Activated T-helper 17 cell treated with anti-CD3 and anti-CD28 coated beads, Interleukin-2, amount 50 U/mL, for 72 hours (primary cell): ENCODE measurements at places on chromosomes 1 and 21.

DNA sequence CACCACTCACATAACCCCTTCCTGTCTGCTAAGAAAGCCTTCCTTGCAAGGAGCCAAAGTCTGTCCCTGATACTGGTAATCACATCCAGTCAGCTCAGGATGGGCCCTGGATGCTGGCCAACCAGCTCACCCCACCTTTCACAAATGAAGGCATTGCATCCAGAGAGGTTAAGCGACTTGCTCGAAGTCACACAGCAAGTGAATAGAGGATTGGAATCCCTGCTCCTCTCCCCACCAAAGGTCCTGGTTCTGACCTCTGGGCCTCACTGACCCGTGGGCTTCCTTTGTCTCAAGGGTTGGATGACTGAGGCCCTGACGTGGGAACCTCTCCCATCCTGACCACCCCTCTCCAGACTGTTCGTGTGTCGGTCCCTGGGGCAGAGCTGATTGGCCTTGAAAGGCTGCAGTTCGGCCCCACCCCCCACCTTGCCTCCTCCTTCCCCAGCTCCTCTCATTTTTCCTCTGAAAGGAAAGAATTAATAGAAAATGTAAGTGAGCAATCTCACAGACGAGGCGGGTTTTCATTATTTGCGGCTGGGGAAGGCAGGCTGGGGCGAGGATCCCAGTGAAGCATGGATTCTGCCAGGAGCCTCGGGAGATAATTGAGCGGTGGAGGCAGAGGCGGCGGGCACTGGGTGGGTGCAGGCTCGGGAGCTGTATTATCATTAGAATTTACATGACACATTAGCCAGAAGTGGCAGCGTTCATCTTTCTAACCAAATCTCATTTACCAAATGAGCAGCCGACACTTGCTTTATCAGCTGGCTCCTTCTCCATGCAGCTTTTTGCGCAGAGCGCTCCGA lies 101.5 kb upstream of the CSF3R start:
- no peak for ATAC-seq

- no peak for ATAC-seq
These were observed 3.0 kb upstream of the AHCTF1 start for GRCh38 chr1:246934765-246935164.

DNA sequence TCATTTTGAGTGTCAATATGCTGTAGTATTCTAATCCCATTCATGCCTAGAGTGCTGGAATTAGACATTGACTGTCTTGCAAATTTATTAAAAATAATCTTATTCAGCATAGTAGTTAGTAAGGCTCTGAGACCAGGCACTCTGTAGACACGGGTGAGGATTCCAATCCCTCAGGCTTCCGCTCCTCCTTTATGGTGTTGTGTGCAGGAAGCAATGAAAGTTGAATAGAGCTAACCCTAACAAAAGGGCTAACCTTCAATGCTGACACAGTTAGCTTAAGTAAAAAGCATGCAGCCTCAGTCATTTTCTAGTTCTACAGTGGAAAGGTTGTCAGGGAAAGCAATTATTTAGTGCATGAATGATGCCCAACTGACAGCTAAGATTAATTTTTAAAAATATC lies 199.6 kb upstream of the SGIP1 start:
- ATAC-seq = no peak

GRCh38 chr1:63690966-63691700 lies 82.7 kb upstream of the ROR1 start:
- no peak for ATAC-seq

DNA sequence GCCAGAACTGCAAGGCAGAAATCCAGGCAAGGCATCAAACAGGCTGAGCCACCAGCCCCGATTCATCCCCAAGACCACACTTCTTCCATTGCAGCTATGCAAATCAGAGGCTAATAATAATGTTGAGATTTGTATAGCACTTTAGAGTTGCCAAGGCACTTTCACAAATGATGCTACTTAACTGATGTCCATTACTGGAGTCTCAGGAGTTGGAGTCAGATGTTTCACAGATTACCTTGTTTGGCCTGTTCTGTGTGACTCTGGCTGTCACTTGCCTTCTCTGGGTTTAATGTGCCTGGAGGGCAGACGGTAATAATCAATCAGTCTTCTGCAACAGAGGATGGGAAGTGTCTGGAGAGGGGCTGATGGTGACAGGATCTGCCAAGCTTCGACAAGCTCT lies 40.8 kb upstream of the MPZL1 start:
- ATAC-seq = no peak

DNA sequence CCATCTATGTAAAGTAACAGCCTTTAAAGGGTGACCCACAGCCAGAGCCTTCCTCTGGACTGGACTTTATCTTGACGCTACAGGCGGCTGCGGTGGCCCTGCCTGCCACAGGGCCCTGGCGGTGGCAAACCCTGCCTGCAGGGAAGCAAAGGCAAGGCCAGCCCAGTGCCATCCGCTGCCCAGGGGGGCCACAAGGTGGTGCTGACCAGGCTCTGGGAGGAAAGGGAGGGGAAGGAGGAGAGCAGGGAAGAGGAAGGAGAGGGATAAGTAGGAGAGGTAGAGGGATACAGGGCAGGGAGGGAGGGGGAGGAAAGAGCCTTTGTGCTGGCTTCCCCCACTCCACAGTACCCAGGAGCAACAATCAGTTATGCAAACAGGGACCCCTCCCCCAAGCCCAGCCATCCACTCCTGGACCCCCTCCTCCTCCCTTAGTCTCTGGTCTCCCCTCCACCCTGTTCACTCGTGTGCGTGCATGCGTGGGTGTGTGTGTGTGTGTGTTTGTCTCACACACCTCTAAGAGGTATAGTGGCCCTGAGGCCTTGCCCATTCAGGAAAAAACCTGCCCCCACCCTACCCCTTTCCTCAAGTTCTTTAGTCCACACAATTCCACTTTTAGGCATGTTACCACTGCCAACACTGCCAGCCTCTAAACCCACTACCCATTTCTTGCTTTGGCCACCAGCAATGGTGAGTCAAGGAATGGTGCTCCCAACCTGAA lies 30.3 kb downstream of the SSBP3 start:
- ATAC-seq = no peak

DNA sequence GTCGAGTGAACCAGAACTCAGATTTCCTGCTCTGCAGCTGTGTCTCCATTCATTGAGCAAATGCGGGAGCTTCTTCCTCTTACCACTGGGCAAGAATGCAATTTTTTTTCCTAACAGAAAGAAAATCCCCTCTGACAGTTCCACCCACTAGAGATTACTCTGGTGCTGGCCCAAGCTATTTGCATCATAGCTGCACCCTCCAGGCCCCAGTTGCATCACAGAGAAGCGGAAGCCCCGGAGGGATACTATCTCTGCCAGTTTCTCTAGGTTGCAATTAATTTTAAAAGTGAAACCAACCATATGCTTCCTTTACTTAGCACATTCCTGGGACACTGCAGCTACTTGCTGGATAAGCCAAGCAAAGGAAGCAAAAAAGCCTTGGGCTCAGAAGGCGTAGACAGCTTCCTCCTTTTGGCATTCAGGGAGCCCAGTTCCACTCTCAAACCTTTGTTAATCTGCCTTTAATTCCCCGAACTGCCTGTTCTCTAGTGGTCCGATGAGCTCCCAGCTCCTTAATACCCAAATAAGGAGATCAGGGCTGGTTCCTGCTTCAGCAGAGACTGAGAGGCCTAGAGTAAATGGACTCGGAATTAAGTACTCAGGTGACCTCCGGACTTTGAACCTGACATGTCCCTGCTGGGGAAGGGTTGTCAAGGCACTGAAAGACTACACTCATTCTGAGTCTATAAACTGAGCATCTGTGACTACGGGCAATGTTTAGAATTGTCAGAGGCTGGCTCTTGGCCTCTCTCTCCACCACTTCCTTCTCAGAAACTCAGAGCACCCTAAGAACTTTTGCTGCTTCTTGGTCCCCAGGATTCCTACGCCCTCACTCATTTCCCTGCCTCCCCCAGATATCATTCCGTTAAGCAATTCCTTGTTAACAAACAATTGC lies 72.5 kb upstream of the TNFSF18 start:
- no peak for ATAC-seq

GRCh38 chr21:45901061-45901690 lies 80.4 kb upstream of the COL6A1 start:
- ATAC-seq = no peak

DNA sequence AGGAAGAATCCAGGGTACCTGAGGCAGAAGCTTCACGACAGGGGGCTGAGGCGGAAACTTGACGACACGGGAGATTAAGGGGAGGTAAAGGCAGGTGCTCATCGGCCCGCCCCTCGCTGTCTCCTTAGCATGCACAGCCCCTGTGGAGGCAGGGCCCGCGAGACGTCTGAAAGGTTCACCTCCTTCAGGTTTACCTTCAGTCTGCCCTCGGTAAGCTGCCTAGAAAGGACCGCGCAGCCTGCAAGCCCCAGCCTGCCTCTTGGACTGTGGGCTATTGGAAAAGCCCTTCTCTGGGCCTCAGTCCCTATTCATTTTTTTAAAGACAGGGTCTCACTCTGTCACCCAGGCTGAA lies 28.5 kb downstream of the KNCN start:
- no peak for ATAC-seq

GRCh38 chr1:165884690-165885304 lies 57.4 kb downstream of the UCK2 start:
- no peak for ATAC-seq

- ATAC-seq = no peak
These were observed 56.9 kb upstream of the MAP1LC3C start for GRCh38 chr1:242055749-242056320.

- no peak for ATAC-seq
These were observed 81.4 kb upstream of the BACE2 start for GRCh38 chr21:41086569-41086968.

DNA sequence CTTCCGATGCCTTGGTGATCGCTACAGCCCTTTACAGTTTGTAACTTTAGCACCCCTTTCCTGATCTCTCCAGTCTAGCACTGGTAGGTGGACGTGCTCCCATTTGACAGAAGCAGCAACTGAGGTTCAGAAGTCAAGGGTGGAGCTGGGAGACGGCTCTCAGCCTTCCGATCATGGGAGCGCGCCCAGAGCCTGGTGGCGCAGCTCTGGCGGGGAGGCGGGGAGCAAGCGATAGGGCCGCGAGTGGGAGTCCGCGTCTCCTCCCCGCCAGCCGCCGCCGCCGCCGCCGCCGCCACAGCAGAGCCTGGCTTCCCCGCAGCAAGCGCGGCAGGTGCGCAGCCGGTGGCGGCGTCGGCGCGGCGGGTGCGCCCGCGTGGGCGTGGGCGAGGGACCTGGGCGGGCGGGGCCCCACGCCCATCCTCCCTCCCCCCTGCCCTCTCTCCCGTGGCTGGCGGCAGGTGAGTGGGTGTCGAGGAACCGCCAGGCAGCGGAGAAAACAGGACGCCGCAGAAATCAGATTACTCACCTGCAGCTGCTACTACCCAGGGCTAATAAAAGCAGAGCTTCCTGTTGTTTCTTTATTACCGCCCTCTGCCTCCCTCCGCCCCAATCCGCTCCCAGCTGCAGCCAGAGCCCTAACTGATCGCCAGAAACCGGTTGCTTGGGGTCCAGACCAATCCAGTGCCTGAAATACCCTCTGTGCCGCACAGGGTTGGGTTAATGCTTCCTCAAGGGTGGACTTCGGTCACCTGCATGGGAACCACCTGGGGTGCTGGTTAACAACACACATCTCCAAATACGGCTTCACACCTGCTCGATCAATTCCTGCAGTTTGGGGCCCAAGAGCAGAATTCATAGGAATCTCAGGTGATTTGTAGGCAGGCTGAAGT lies 60.2 kb upstream of the ID3 start:
- ATAC-seq = peak; percentile 71

- ATAC-seq = no peak
These were observed 3.8 kb downstream of the DR1 start for GRCh38 chr1:93349231-93350135.

GRCh38 chr1:72540674-72541073 lies 258.3 kb upstream of the NEGR1 start:
- ATAC-seq = no peak

DNA sequence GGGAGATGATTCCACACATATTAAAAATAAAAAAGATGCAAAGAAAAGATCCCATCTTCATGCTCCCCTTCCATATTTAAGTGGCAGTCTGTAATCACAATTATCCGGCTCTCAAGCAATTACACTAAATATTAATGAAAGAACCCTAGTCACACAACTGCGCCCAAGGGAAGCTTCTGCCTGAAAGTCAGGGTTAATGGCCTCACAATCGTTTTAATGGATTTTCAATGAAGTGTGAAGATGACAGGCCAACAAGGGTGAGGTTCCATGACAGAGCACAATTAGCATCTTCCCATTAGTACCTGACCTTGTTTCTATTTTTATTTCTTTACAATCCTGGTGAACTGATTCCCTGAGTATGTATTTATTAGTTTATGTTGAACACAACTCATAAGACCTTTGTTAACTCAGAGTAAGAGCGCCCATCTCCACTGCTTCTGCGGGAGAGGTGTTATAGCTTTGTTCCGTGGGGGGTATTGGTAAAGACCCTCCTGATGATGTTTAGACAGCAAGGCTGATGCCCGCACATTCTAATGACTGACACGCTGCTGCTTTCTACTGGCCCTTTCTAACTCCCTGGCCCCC lies 80.9 kb downstream of the IER5 start:
- no peak for ATAC-seq

DNA sequence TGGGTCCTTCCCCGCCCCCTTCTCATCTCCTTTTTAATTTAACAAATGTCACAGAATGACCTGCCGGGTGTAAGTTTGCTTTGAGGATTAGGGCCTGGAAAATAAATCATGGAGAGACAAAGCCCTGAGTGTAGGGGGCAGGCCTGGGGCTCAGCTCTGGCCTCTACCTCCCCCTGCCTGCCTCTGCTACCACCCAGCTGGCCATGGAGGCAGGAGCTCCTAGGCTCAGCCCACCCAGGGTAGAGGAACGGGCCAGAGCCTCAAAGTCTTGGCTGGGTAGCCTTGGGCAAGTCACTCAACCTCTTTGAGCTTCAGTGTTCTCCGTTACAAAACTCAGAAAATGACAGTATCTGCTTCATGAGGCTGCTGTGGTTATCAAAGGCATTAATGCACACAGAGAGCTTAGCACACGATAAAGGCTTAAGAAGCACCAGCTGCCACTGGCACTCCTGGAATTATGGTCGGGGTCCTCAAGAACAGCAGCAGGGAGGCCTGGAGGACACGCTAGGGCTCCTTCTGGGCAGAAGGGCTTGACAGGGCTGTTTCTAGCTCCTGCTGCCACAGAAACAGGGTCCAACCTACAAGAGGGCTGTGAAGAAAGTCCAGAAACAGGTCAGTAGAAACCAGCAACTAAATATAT lies 39.0 kb downstream of the LRP8 start:
- ATAC-seq = no peak

- peak; percentile 94 for ATAC-seq
These were observed 11.2 kb downstream of the PUM1 start for GRCh38 chr1:31054349-31054748.

DNA sequence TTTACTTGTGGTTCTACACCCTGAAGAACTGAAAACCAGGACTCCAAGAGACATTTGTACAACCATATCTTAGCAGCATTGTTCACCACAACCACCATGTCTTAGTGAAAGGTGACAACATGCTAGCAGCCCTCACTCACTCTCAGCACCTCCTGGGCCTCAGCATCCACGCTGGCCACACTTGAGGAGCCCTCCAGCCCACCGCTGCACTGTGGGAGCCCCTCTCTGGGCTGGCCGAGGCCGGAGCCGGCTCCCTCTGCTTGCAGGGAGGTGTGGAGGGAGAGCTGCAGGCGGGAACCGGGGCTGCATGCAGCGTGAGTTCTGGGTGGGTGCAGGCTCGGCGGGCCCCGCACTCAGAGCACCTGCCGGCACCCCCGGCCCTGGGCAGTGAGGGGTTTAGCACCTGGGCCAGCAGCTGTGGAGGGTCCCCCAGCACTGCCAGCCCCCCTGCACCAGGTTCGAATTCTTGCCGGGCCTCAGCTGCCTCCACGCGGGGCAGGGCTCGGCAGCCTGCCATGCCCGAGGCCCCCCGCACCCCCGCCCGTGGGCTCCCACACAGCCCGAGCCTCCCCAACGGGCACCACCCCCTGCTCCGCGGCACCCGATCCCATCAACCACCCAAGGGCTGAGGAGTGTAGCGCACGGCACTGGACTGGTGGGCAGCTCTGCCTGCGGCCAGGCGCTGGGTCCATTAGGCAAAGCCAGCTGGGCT lies 9.2 kb downstream of the C1orf159 start:
- ATAC-seq = no peak
